Stimulated activated CD8-positive, alpha-beta memory T cell treated with anti-CD3 and anti-CD28 coated beads, Interleukin-12 subunit alpha, Interleukin-12 subunit beta, amount 100 ng/mL, for 1 hour (primary cell): ENCODE measurements at places on chromosomes 6 and 20.

DNA sequence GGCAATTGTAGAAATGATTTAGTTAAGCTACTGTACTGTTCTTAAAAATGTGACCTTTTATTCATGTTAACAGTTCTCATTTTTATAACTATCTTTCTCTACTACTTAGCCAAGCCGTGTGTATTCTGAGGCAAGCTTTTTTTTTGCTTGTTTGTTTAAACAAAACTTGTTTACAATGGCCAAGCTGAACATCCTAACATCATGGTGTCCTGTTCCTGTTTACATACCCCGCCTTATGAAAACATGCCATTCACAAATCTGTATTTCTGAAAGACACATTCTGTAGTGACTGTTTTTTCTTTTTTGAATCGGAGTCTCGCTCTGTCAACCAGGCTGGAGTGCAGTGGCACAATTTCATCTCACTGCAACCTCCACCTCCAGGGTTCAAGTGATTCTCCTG is 140.9 kb downstream of the NCOA3 start:
- DNase-seq, result no peak

DNA sequence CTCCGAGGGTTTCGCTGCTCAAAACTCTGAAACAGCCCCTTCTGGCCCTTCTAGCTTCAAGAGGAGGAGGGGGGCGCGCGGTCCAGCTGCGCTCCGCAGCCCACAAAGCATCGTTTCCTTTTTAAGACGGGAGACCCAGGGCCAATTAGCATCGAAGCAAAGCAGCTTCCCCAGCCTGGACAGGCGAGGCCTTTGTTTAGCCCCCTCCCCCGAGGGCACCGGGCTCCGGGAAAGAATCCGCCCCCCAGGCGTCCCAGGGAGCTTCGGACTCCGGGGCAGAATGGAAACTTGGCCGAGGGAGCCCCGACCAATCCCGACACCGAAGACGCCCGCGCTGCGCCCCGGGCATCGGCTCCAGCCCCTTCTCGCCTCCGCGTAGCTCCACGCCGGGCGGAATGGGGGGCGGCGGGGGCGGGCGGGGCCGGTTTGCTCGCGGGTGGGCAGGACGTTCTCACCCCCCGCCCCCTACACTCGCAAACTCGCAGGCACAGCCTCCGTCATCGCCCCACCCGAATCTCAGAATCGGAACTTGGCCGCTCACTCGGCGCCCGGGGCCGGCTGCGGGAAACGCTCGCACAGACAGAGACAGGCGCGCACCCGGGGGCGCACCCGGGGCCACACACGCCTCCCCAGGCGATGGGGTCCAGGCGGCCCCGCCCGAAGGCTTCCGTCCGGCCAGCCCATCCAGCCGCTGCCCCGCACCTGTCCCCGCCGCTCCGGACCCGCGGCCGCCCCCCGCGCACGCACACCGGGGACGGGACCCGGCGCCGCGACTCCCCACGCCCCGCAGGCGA is 628 bp downstream of the NKAIN4 start:
- DNase-seq, result no peak

- no peak for DNase-seq
Observed at GRCh38 chr6:7157752-7158616, 50.2 kb downstream of the RREB1 start.

GRCh38 chr6:30685157-30686008 is 1.1 kb downstream of the PPP1R18 start:
- no peak for DNase-seq

DNA sequence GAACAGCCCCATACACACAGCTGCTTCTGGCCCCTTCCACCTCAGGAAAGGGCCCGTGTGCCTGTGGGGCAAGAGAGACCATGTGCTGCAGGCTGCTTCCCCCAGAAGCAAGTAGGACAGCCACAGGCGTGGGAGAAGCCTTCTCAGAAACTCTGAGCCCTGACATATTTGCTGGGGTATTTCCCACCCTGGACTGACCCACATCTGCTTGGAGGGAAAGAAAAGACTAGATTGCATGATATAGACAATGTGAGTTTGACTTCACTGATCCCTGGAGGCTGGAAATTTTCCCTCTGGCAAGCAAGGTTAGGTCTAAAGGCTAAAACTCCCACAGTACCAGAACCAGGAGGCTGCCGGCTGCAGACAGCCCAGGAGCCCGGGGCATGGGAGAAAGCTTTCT is 213.3 kb upstream of the SSTR4 start:
- DNase-seq, result no peak

DNA sequence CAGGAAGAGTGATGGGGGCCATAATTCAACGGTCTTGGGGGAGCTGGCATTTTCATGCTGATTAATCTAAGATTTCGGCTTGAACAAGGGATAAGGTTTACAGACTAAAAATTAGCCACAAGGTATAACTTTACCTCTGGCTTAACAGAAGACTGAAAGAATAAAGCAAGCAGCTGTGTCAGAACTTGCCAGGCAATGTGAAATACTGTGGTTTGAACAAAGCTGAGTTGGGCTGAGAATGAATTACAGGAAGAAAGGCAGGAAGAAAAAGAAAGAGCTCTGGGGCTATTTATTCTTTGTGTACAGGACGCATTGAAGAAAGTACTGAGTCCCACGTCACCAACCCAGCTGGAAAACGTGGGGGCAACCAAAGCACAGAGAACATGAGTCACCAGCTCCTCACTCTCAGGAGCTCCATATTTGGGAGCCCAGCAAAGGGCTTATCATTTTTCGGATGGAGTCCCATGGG is 121.5 kb upstream of the NEDD9 start:
- DNase-seq, result no peak

DNA sequence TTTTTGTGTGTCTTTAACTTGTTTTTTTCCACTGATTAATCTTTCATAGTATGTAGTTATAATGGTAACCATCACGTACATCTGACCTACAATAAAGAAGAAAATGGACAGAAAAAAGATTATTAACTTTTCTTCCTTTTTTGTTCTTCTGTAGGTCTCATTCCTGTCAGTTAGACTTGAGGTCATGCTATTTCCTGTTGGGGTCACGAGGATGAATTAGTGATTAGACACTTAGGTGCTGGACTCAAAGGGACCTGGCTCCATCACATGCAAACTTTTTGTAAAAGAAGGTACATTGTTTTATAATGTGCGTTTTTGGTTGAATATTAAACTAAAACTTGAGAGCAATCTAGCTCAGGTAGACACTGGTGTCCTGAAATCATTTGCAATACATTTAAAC is 14.8 kb downstream of the MARCKS start:
- DNase-seq, result no peak

GRCh38 chr6:42962502-42963178 is 2.1 kb downstream of the GNMT start:
- no peak for DNase-seq

DNA sequence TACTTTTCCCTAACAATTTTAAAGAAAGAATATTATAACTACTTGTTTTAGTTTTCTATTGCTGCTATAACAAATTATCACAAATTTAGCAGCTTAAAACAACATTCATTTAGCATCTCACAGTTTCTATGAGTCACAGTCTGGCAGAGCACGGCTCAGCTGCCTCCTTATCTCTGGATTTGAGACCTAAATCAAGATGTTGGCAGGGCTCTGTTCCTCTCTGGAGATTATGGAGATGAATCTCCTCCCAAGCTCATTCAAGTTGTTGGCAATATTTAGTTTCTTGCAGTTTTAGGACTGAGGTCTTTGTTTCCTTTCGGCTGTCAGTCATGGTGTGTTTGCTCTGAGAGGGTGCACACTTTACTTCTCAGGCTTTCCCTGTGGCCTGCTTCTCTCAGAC is 1065.8 kb upstream of the EYS start:
- DNase-seq, result no peak

GRCh38 chr6:43828711-43829110 is 58.7 kb downstream of the VEGFA start:
- DNase-seq, result no peak

GRCh38 chr6:44039839-44040350 is 87.4 kb downstream of the MRPL14 start:
- DNase-seq, result no peak

DNA sequence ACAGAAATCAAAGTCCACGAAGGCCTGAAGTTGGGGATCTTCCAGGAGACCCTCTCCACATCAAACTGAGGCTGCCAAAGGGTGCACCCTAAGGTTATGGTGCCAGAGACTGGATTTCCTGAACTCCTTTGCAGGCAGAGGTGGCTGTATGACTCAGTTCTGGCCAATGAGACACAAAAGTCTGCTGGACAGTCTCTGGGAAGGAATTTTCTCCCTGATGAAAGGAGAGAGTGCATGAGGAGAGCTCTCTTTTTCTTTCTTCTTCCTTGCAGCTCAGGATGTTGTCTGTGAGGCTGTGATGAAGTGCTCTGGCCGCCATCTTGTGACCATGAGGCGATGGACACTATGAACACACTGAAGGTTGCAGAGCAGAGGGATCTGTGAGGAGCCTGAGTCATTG is 85.2 kb downstream of the MDGA1 start:
- no peak for DNase-seq

DNA sequence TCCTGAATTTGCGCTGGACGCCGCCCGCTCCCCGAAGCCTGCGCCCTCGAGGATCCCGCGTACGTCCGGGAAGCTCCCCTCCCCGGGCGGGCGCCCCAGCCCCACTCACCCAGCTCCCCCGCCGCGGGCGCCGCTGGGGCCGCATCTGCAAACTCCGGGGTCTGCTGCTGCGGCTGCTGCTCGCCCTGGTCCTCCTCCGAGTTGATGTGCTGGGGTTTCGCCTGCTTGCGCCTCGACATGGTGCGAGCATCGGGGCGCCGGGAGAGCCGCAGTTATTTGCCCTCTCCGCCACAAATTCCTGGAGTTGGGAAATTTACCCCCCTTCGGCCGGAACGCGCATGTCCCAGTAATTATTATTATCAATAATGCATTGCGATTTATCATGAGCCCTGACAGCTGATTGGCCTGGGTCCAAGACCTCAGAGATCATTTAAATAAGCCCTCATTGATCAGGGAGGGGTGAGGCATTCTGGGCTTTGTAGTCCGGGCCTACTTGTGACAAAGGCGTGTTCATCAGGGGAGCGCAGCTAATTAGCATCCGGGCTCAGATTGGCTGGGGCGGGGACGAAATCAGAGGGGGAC is at the start of gene SALL4:
SALL4 (minus strand) TSS at position 352 of the 582 bp plus-strand sequence; CDS start at position 239, 113 bp downstream.
- DNase-seq, result no peak

DNA sequence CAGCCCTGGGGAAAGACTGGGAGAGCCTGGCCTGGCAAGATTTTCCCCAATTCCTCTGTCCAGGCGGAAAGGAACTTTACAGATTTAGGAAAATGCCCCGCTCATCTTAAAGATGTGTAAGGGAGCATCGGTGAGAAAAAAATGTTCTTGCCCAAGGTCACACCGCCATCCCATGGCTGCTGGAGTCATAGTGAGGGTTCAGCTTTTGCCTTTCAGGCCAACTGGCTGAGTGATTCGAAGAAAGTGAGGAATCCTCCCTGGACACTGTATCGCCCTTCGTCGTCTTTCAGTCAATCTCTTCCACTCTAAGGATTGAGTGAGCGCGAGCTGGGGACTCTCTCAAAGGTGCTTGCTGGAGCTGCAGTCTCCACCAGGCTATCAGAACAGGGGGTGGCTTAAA is 1.4 kb downstream of the WFDC2 start:
- no peak for DNase-seq

GRCh38 chr6:45052325-45052724 is 275.8 kb upstream of the RUNX2 start:
- no peak for DNase-seq

- no peak for DNase-seq
Observed at GRCh38 chr6:35717449-35718374, 19.1 kb upstream of the ARMC12 start.

DNA sequence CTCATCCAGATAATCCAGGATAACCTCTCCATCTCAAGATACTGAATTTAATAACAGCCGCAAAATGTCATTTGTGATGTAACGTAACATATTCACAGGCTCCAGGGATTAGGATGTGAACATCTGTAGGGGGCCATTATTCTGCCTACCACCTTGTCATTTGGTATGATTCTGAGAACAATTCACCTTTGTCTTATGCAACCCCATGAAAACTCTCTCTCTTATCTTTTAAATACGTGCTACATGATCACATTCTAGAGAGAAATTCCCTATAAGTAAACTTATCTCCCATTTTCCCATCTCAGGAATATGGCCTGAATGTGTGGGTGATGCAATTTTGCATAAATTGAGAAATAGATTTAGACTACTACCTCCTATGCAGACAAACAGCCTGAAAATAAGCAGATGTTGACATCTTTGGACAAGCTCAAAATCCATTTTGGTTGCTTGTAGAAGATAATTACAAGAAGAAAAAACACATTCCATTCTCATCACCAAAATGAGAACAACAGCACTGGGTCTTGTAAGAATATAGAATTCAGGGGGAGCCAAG is 255.4 kb upstream of the STXBP5 start:
- DNase-seq, result no peak

- no peak for DNase-seq
Observed at GRCh38 chr20:35978041-35978513, 9.7 kb downstream of the CNBD2 start.

GRCh38 chr20:20755674-20756319 is 43.4 kb upstream of the RALGAPA2 start:
- no peak for DNase-seq

DNA sequence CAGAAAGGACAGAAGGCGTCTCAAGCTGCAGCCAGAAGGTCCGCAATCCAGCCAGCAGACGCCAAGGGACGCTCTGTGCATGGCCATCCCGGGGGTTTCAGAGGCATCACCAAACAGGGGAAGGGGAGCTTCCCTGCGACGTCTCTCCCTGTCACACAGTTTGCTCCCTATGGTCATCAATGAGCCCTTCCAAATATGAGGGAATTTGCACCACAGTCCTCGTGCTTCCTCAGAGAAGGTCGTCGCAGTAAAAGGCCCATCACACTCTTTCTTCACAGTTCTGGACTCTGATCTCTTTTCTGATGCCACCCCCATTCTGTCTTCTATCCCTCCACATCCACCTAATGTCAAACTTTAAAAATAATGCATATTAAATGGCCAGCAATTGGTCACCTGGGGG is 10.2 kb upstream of the FOXC1 start:
- no peak for DNase-seq

DNA sequence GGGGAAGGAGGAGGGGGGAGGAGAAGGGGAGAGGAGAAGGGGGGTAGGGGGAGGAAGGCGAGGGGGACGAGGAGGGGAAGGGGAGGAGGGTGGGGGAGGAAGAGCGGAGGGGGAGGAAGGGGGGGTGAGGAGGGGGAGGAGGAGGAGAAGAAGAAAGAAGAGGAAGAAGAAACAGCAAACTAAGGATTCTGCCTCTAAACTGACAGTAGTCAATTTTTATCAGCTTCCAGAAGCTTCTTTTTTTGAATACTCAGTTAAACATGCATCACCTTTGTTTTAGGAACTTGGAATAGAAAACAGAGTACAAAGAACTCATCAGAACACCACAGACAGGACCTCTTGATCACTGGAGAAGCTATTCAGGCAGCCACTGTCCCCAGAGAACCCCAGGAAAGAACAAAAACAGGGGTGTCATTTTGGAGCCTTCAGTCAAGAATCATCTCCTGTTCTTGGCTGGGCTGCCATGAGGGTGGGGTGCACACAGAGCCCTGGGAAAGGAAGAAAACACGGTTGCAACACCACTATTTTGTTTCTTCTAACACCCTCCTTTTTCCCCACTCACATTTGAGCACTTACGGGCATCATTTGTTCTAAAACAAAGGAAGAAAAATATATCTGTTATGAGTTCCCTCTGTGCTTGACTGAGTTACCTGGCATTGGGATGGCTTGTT is 67.4 kb downstream of the TMEM170B start:
- no peak for DNase-seq

- no peak for DNase-seq
Observed at GRCh38 chr6:126516411-126516810, 176.5 kb downstream of the CENPW start.

- no peak for DNase-seq
Observed at GRCh38 chr6:38968702-38969149, 79.9 kb upstream of the GLP1R start.

GRCh38 chr6:151436300-151436699 is 15.6 kb downstream of the RMND1 start:
- DNase-seq, result no peak

GRCh38 chr6:157946865-157947532 is 34.7 kb upstream of the SYNJ2 start:
- no peak for DNase-seq
